ENCODE measurements at places on chromosomes 1 and 21.

- no peak for DNase-seq
Measured at GRCh38 chr1:212256369-212256768, 28.8 kb upstream of the PPP2R5A start.

- DNase-seq, result no peak
Measured at GRCh38 chr1:110393691-110394492, 3.1 kb upstream of the SLC16A4 start.

GRCh38 chr1:119294722-119295121 is 73.9 kb upstream of the HAO2 start:
- no peak for DNase-seq

GRCh38 chr1:12161662-12162458 is 4.9 kb upstream of the TNFRSF1B start:
- DNase-seq, result no peak

DNA sequence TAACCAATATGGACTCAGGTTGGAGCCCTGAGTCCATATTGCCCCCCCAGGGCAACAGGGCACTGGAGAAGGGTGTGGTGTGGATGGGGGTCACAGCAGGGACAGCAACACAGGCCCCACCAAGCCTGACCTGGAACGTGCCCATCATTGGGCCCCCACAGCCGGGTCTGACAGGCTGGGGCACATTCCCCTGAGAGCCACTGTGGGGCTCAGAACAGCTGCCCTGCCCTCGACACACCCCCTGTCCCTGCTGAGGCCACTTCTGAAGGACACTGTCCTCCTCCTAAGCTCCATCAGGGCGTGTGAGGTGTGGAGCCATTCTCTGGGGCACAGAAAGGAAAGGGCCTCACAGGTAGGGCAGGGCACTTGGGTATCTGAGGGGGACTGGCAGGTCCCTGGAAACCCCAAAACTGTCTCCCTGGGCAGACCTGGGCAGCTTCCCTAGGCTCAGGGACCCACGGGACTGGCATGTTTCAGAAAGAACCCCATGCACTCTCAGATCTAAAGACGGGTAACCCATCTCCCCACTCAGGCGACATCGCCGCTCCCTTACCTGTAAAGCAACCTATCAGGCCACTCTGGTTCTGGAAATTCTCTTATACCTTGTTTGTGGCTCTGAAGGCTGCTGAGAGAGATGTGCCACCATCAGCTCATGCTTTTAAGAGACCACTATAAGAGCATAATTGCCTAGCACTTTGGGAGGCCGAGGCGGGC is 95.5 kb downstream of the DMRTB1 start:
- no peak for DNase-seq

GRCh38 chr1:115227346-115228082 is 110.5 kb downstream of the NGF start:
- no peak for DNase-seq

- no peak for DNase-seq
Measured at GRCh38 chr1:229563241-229563640, 4.7 kb upstream of the ABCB10 start.

DNA sequence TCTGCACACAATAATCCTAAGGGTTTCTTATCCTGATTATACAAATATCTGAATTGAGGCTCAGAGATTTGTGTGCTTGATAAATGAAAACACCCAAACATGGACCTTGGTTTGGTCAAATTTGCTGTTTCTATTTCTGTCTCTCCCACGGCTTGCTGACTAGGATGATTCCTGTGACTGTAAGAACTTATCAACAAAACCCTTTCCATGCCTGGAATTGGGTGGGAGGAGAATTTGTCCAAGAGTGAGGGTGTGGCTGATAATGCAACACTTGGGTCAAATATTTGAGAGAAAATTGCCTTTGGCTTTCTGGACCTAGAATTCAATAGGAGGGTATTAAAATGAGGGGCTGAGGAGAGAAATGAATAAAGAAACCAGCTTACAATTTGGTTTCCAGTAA is 48.0 kb downstream of the RHBG start:
- no peak for DNase-seq

- DNase-seq, result peak; percentile 23
Measured at GRCh38 chr1:8423692-8424538, 106.0 kb downstream of the SLC45A1 start.

GRCh38 chr1:181095763-181096184 is 7.3 kb downstream of the IER5 start:
- DNase-seq, result no peak

- no peak for DNase-seq
Measured at GRCh38 chr1:109184687-109185086, 29.0 kb upstream of the SARS1 start.

GRCh38 chr1:94819945-94820746 is at the start of gene SLC44A3:
TSS of gene SLC44A3 (plus strand) at chr1:94820357. CDS start at chr1:94820452, 95 bp downstream.
- no peak for DNase-seq

DNA sequence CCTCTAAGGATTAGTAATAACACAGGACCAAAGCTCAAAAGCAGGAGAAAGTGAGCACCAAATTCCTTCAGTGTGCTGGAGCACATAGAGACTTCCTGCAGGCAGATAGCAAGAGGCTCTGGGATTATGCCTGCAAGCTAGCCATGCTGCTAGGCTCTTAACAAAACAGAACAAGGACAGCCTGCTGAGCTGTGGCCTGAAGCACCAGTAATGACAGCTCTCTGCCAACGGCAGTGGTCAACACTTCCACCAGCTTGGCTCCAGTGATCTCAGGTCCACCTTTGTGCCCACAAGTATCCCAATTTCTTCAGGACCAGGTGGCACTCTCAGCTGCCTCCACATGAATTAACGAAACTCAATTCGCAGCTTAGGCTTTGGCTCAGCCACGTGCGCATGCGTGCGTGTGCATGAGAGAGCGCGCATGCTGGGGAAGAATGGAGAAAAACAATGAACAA is 64.2 kb downstream of the SLC45A1 start:
- no peak for DNase-seq

GRCh38 chr1:27992276-27992675 is 32.5 kb downstream of the XKR8 start:
- DNase-seq, result no peak

GRCh38 chr1:29836651-29837646 is 600.6 kb downstream of the PTPRU start:
- no peak for DNase-seq

DNA sequence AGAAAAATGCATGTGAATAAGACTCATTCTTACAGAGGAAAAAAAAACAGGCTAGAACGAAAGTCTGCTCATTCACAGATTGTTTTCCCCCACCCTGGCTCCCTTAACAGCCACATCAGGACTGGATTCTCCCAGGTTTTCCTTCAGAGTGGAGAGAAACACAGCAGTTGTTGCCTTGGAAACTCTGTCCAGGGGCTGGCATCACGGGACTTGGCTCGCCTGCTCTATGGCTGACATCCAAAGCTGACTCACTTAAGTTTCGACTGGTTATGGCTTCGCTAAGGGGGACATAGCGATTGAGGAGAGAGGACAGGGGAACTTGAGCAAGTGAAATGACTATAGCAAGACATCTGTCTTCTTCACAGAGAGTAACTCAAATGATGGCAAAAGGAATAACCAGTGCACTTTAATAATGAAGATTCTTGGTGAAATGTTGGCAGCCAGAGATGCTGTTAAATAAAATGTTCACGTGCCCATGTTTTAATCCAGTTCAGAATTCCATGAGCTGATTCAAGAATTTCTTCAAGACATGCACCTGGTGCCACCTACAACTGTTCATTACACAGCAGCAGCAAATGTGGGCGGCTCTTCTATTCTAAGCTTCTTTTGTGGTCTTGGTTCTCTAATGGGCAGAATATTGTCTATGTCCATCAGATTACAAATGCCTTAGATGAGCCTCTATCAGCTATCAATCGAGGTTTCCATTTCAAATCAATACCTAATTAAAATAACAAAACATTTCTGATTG is 21.8 kb downstream of the MIS18A start:
- peak; percentile 7 for DNase-seq

GRCh38 chr1:85359874-85360721 is 83.7 kb upstream of the BCL10 start:
- DNase-seq, result no peak

DNA sequence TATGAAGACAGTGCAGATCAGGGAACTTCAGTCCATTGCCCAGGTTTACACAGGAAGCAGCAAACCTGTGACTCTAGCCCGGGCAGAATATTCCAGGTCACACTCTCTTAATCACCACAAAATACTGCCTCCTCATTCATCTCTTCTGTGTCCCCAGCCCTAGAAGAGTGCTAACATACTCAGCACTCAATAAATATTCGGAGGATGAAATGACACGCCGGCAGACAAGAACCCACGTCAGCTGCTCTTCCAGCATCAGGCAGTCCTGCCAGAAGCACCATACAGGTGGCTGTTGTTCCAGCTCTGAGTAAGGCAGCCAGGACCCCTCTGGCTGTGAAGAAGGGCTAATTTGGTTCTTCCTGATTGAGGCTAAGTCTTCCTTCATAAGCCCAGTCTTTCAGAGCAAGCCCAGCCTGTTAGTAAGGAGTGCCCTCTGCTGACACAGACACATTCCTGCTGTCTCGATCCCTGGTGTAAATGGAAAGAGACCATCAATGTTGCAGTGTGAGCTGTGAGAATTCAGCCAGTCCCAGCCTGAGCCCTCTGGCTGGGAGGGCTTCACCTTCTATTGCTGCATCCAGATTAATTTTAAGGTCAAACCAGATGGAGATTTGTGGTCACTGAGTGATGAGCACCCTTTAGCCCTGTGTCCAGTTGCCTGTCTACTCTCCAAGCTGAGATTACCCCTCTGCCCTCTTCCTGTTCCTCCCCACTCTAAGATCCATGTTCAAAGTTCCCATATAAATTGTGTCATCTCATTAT is 45.0 kb upstream of the KIRREL1 start:
- no peak for DNase-seq

Measured in NCI-H748 treated with DMSO at 0.1 percent for 48 hours (cell line).